Right lung (tissue), 10 donors: ENCODE measurements at places on chromosomes 6 and 20.

DNA sequence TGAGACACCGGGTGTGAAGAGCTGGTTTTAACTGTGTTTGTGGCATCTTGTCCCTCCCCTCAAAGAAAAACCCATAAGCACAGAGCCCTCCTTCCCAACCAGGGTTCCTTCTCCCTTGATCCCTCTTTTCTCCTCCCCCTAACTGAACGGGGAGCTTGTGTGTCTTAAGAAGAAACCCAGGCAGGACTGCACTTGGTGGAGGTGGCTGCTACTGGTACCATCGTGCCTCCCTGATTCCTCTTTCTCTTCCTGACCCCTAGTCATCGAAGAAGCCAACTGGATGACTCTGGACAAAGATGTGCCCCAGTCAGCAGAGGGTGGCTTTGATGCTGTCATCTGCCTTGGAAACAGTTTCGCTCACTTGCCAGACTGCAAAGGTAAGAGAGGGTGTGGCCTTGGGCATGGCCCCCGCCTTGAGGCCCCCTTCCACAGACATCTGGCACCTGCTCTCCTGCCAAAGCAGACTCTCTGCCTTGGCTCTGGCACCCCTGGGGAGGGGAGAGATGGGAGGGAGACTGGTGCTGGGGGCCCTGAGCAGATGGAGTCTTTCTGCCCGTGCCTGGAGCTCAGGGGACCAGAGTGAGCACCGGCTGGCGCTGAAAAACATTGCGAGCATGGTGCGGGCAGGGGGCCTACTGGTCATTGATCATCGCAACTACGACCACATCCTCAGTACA, 2.1 kb downstream of the GNMT start:
- DNase-seq, result no peak

DNA sequence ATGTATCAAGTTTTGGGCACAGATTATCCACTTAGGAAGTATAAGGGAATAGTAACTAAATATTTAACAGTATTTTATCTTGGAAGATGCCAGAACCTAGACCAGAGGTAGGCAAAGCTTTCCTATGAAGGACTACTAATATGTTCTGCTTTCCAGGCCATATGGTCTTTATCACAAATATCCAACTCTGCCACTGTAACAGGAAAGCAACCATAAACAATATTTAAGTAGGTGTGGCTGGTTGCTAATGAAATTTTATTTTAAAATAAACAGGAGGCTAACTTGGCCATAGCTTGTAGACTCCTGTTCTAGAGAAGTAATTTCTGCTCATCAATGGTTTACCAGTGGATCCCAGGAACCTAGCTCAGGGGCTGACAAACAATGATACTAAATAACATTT, 39.4 kb downstream of the NOL7 start:
- no peak for DNase-seq

GRCh38 chr6:3046295-3046694, 22.0 kb upstream of the RIPK1 start:
- DNase-seq, result no peak

DNA sequence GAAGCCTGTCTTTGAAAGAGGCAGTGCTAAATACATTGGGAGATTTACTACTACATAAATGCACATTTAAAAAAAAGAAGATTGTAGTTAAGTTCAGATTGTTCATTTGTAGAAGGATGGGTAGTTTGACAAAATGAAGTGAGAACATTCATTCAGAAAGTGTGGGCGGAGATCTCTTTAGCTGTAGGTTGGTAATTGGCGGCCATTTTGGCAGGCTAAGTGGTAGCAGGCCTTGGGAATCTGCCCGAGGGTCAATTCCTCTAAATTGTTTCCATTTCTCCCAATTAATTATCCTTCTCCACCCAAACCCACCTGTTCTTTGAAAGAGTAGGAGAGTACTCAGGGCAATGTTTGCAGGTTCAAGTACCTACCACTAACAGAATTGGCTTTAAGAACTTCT, 17.9 kb downstream of the SOX4 start:
- no peak for DNase-seq

DNA sequence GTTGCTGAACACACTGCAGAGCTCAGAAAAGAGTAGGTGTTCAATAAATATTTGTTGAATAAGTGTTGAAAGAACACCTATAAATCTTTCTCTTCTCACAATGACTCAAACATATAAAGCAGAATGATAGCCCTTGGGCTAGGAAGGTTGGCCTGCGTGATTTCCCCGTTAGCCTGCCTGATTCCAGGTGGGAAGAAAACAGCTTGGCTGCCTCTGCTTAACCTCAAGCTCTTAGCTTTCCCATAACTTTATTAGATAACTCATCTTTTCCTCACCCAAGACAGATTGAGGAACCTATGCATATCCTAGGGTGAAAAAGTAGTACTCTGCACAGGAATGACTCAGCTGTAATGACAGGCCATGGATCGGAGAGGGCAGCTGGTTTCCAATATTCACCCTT, 300.3 kb upstream of the ID4 start:
- DNase-seq, result no peak

- DNase-seq, result no peak
Observed at GRCh38 chr6:36666826-36667591, 11.5 kb upstream of the CDKN1A start.

- no peak for DNase-seq
Observed at GRCh38 chr6:161676586-161676985, 402.7 kb upstream of the AGPAT4 start.

DNA sequence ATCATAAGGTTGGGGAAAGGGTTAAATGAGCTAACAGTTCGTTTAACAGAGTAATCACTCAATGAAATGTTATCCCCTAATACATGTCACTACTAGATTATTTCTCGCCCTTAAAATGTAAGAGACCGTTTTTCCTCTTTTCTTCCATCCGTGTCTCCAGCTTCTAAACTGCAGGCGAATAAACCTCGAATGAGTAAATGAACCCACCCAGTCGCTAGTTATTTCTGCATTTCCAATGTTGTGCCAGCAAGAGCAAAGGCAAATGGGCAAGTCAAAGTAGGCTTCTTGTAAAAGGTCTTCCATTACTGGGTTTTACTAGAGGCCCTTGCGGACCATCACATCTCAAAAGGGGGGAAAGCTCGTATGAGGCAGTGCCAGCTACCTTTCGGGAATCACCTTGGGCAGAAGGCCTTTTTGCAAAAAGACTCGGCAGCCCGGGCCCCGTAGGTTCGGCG, 400 bp upstream of the SMAP1 start:
- DNase-seq, result peak; percentile 8

- DNase-seq, result no peak
Observed at GRCh38 chr6:114421199-114421598, 78.4 kb upstream of the HS3ST5 start.

- peak; percentile 45 for DNase-seq
Observed at GRCh38 chr6:168370310-168370991, 50.9 kb upstream of the DACT2 start.

GRCh38 chr6:10516953-10517352, 4.2 kb upstream of the GCNT2 start:
- no peak for DNase-seq

DNA sequence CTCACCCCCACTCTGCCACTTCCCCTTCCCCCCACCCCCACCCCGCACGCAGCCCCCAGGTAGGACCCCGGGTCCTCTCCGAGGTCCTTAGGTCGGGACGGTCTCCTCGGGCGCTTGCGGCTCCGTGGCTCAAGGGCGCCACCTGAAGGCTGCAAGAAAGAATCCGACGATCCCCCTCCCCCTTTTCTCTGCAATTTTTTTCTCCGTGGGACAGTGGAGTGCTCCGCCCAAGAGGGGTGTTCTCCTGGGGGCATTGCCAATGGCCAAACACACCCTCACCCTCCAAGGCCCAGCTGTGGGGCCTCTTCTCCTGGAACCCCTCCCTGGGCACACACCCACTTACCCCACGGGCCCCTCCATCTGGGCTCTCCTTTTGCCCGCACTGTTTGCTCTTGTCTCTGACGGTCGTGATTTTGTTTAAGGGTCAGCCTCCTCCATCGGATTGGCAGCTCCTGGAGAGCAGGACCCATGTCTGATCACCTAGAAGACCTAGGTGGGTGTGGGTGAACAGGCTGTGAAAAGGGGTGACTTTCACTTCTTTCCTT, 1.1 kb upstream of the TMEM74B start:
- DNase-seq, result no peak

GRCh38 chr6:26471970-26472369, 14.2 kb downstream of the BTN2A1 start:
- no peak for DNase-seq

- DNase-seq, result no peak
Observed at GRCh38 chr6:1387538-1387875, 1.9 kb upstream of the FOXF2 start.

- DNase-seq, result no peak
Observed at GRCh38 chr20:25145131-25145530, 50.4 kb upstream of the ENTPD6 start.

DNA sequence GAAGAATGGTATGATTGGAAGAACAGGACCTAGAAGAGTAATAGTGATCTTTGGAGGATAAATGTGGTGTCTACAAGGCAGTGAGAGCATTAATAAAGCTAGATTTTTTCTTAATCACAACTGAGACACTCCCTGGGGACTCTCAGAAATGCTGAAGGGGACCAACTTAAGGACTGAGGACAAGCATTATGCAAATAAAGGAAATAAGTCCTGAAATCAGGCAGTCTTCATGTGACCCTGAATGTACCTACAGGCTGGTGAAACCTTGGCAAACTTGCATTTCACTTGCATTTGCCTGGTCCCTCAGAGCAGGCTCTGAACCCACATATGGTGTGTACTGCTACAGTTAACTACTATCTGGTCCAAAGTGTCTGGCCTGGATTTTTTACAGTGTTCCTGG, 19.3 kb upstream of the TTK start:
- no peak for DNase-seq

DNA sequence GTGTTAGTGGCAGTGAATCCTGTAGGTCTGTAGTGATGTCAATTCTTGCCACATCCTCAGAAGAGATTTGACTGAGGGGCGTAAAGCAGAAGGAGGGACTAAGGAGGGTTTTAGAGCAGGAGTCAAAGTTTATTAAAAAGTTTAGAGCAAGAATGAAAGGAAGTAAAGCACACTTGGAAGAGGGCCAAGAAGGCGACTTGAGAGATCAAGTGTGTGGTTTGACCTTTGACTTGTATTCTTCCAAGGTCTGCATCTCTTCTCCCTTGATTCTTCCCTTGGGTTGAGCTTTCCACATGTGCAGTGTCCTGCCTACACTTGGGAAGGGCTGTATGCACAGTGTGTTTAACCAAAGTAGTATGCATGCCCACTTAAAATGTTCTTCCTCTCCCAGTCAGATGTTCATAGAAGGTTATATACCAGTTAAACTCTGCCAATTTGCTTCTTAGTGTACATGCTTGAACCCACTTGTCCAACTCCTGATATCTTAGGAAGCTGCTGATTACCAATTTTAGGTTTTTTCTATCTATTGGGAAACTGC, 627.6 kb downstream of the MMUT start:
- no peak for DNase-seq

DNA sequence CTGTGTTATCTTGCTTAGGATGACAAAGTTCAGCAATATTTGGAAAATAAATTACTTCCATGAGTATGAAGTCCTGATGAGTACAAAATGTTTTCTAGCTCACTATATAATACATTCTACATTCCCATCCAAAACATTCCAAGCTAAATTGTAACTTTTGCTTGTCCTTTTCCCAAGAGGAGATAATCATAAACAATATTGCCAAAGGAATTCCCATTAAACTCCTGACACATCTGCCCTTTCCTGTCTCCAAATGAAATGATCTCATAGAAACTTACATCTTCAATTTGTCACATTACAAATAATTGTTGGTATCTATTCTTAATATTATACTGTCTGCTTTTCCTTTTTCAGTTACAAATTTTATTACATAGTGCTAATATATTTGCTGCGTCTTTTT, 20.4 kb upstream of the SENP6 start:
- DNase-seq, result no peak

DNA sequence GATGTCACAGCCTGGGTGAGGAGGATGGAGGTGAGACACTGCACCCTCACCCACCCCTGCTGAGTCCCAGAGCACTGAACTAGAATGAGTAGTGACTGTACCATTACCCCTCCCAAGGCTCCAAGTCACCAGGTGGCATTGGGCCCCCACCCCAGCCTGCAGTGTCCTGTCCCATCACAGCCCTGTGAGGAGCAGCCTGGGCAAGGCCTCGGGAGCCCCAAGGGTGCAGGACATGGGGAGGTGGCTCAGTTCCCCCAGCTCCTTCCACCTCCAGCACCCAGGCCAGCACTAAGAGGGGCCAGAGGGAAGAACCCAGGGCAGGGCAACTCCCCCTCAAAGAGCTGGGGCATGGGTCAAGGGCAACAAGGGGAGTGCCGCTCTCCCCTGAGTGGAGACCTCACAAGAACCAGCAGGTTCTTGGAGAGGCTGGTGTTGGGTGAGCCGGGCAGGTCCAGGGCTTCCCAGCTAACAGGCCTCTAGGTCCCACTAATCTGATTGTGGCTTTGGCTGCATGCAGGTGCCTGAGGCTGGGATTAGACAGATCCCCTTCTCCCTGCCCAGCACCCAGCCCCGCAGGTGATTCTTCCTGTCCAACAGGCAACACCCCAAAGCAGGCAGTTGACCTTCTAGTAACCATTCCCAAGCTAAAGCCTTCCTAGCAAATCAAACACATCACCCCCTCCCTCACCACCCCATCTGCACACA, 2.6 kb downstream of the CST4 start:
- DNase-seq, result no peak

- DNase-seq, result no peak
Observed at GRCh38 chr6:139515511-139515910, 141.1 kb upstream of the CITED2 start.

DNA sequence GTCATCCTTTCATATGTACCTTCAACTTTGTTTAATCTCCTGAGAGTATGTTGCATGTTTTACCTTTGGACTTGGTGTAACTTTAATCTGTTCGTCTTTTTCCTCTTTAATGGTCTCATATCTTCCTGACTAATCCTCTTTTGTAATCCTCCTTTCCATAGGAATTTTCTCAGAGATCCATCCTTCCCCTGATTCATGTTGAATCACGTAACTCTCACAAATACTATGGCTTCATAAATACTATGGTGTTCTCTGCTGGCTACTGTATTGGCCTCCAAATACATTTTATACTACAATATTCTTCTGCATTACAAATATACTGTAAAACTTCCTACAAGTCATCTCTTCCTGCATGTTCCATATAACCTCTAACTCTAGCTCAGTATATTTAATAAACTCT, 317.7 kb upstream of the ADGRB3 start:
- DNase-seq, result no peak

DNA sequence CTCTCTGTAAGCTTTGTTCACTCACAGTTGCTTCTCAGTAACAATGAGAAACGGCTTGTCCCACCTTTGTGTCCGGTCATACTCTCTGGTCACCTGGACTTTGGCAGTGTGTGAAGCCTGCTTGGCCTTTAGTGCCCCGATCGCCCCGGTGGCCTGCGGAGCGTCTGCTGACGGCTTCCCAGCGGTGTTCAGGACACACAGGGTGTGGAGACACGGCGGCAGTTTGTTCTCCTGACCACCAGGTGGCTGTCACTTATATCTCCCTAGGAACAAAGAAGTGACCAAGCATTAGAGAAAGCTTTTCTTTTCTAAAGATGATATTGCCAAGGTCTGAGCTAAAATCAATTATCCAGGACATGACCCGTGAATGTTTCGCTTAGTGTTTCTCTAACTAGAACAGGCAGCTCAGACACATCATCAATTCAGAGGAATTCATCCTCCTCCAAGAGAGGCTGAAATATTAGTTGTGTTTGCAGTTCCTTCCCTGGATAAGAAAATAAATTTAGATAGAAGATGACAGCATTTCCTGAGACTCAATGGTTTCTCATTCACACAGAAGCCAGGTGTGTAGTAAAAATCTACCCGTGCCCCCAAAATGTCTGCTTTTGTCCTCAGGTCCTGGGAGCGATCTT, 167.4 kb upstream of the THBS2 start:
- no peak for DNase-seq
